ENCODE measurements at places on chromosomes 7 and 10. TPM values are rescaled to one million over a fixed set of nuclear protein-coding genes. Genes with fewer than 3 reads are reported as not detected.

Gene TNS3
- 66.7 TPM for polyA plus RNA-seq

Gene VPS41
- polyA plus RNA-seq, result 63.7 TPM

Gene SHTN1
- polyA plus RNA-seq, result 37.2 TPM

- no peak for DNase-seq
- H3K27ac ChIP-seq, result no peak overlapping the region
- no peak overlapping the region for H3K4me3 ChIP-seq
- no peaks in the 10 kb centered on the region for H3K27me3 ChIP-seq
Observed at GRCh38 chr7:30019387-30019786, 7.1 kb downstream of the FKBP14 start.

- DNase-seq, result no peak
- no peak overlapping the region for H3K4me3 ChIP-seq
- no peaks in the 10 kb centered on the region for H3K36me3 ChIP-seq
- no peaks in the 10 kb centered on the region for H3K4me1 ChIP-seq
- no peak overlapping the region for H3K27ac ChIP-seq
Observed at GRCh38 chr10:47053081-47053798, 142.0 kb downstream of the PTPN20 start.

DNA sequence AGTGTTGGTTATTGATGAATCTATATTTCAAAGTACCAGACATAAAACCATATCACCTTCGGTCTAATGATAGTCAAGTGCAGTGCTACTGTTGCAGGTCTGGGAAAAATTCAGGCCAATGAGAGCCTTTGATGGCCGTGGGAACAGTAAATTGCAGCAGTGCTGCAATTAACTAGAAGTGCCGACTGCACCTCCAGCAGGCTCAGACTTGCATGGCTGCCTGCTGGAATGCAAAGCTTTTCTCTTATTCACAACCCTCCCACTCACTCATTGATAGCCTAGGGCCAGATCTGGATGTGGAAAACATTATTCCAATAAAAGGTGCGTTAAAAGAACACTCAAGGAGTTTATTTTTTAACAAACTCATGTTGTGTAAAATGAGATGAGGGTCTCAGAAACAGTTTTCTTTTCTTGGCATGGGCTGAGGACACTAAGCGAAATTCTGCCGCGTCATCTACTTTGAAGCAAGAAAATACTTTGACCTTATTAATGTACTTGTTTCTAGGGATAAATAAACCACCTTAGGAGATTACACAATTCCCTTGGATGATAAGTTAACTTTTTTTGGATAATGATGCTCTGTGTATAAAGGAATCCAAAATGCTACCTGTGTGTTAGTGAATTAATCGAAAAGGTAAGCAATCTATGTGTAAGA, 17.1 kb downstream of the PLXDC2 start:
- no peak for DNase-seq
- no peaks in the 10 kb centered on the region for H3K4me1 ChIP-seq
- H3K36me3 ChIP-seq, result no peaks in the 10 kb centered on the region
- no peak overlapping the region for H3K4me3 ChIP-seq

DNA sequence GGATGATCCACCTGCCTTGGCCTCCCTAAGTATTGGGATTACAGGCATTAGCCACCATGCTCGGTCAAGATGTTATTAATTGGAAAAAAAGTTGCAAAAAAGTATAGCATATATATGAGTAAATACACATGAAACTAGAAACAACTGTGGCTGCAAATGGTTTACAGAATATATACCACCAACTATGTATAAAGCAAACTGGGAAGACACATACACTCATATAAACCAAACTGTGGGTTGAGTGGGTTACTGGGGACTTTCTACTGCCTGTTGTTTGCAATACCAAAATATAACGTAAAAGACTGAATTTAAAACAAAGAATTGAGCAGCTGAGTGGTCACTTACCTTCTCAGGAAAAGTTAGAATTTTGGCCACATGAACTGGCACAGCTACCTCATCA, 8.1 kb downstream of the POLR3A start:
- DNase-seq, result no peak
- no peaks in the 10 kb centered on the region for H3K4me1 ChIP-seq
- H3K27me3 ChIP-seq, result no peaks in the 10 kb centered on the region
- no peak overlapping the region for H3K4me3 ChIP-seq

DNA sequence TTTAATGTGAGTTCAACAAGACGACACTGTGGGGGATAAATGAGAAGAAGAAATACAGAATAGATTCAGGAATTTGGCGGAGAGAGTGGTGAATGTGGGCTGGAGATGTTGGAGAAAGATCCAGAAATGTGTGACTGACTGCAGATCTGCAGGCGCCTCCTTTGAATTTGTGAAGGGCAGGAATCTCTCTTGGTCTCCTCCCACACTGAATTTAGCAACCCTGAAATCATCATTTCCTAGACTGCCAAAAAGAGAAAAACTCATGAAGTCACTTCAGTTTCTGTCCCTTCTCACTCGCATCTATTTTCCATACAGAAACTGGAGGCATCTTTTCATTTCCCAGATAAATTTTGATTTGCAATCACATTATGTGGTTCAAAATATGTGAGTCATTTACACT, 128.7 kb downstream of the GNAI1 start:
- H3K4me1 ChIP-seq, result no peaks in the 10 kb centered on the region
- no peaks in the 10 kb centered on the region for H3K36me3 ChIP-seq
- DNase-seq, result no peak
- H3K4me3 ChIP-seq, result no peak overlapping the region
- no peaks in the 10 kb centered on the region for H3K27me3 ChIP-seq
- H3K27ac ChIP-seq, result no peak overlapping the region

DNA sequence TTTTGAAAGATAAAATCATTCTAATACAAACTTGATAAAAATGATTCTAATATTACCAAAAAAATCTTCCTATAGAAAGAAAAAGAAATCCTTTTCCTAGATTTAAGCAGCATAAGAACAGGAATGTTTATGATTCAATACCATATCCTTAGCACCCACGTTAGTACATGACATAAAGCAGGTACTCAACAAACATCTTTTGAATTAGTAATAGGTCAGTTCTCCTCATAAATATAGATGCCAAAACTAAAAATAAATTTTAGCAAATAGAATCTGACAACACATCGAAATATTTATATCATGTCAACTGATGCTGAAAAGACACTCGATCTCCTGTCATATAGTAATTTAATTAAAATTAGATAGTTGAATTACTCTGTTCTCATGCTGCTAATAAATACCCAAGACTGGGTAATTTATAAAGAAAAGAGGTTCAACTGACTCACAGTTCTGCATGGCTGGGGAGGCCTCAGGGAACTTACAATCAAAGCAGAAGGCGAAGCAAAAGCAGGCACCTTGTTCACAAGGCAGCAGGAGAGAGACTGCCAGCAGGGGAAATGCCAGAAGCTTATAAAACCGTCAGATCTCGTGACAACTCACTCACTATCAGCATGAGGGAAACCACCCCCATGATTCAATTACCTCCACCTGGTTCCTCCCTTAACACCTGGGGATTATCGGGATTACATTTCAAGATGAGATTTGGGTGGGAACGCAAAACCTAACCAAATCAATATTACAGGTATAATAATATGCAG, 191.8 kb downstream of the HTR7 start:
- DNase-seq, result no peak
- H3K27me3 ChIP-seq, result no peaks in the 10 kb centered on the region
- no peak overlapping the region for H3K4me3 ChIP-seq
- H3K36me3 ChIP-seq, result no peaks in the 10 kb centered on the region
- H3K4me1 ChIP-seq, result no peaks in the 10 kb centered on the region

DNA sequence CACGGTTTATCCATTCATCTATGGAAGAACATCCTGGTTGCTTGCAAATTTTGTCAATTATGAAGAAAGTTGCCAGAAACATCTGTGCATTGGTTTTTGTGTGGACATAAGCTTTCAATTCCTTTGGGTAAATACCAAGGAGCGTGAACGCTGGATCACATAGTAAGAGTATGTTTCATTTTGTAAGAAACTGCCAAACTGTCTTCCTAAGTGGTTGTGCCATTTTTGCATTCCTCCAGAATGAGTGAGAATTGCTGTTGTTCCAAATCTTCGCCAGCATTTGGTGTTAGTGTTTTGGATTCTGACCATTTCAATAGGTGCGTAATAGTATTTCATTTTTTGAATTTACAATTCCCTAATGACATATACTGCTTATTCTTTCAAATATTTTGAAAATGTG, 155.3 kb upstream of the FRMD4A start:
- no peaks in the 10 kb centered on the region for H3K4me1 ChIP-seq
- no peak overlapping the region for H3K4me3 ChIP-seq
- H3K27ac ChIP-seq, result no peak overlapping the region
- no peaks in the 10 kb centered on the region for H3K36me3 ChIP-seq

- H3K4me3 ChIP-seq, result no peak overlapping the region
- no peak overlapping the region for H3K27ac ChIP-seq
- no peak for DNase-seq
- no peaks in the 10 kb centered on the region for H3K36me3 ChIP-seq
Observed at GRCh38 chr7:41808541-41808940, 105.7 kb upstream of the INHBA start.

DNA sequence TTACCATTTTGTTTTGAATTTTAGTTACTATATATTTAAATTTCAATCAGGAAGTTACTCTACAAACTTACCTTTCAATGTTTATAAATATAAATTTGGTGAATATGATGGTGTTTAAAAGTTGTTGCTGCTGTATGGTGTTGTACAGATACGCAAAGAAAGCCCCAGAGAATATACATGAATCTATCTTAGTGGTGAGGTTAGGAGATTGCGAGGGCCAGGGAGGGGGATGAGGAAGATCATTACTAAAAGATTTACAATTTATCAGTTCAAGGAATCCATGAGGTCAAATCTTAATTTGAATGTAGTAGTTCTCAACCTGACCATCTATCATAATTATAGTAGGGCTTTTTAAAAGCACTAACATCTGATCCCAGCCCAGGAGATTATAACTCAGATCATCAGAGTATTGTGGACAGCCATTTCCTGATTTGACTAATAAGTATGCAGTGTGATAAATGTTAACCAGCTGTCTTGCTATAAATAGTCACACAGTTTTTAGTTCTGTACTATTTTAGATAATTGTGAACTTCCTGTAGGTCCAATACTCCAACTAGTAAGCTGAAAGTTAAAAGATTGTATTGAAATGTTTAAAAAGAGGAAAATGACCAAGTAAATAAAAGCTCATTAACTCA, 23.6 kb downstream of the FAM3C start:
- no peak for DNase-seq
- peaks cover 4% of the 10 kb centered on the region for H3K4me1 ChIP-seq
- no peaks in the 10 kb centered on the region for H3K27me3 ChIP-seq

- no peak overlapping the region for H3K4me3 ChIP-seq
- H3K36me3 ChIP-seq, result no peaks in the 10 kb centered on the region
- peaks cover 2% of the 10 kb centered on the region for H3K27me3 ChIP-seq
Observed at GRCh38 chr10:43126759-43127424, 11.4 kb upstream of the CSGALNACT2 start.

DNA sequence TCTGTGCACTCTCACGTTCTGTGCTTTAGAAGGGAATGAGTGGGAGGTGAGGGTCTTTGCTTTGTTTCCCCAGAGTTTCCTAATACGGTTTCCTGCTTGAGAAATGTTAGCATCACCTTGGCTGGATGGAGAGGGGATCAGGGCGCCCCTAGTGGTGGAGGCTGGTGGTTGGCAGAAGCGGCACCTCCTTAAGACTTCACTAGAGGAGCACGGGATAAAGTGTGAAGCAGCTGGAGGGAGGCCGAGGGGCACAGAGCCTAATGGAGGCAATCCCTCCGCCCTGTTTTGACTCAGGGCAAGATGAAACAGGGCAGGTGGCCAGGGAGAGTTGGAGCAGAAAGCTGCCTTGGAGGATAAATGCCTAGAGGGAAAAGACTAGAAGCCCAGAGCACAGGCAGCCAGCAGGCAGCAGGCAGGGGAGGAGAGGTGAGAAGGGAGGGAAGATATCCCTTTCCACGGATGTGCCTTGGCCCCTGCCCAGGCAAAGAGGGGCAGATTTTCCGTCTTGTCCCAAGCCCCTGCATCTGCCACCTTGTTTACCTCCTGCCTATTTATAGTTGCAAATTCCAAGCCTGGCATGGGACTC, 56.0 kb upstream of the BTRC start:
- no peaks in the 10 kb centered on the region for H3K36me3 ChIP-seq
- peaks cover 68% of the 10 kb centered on the region for H3K27me3 ChIP-seq
- DNase-seq, result no peak
- H3K4me1 ChIP-seq, result peaks cover 2% of the 10 kb centered on the region
- no peak overlapping the region for H3K4me3 ChIP-seq

GRCh38 chr7:63927261-63927660, 71.4 kb upstream of the ZNF722 start:
- no peak overlapping the region for H3K4me3 ChIP-seq
- H3K4me1 ChIP-seq, result no peaks in the 10 kb centered on the region
- DNase-seq, result no peak

GRCh38 chr7:41175435-41175834, 527.5 kb downstream of the INHBA start:
- no peaks in the 10 kb centered on the region for H3K36me3 ChIP-seq
- H3K4me3 ChIP-seq, result no peak overlapping the region
- H3K27ac ChIP-seq, result no peak overlapping the region
- no peaks in the 10 kb centered on the region for H3K27me3 ChIP-seq
- H3K4me1 ChIP-seq, result no peaks in the 10 kb centered on the region
- no peak for DNase-seq

DNA sequence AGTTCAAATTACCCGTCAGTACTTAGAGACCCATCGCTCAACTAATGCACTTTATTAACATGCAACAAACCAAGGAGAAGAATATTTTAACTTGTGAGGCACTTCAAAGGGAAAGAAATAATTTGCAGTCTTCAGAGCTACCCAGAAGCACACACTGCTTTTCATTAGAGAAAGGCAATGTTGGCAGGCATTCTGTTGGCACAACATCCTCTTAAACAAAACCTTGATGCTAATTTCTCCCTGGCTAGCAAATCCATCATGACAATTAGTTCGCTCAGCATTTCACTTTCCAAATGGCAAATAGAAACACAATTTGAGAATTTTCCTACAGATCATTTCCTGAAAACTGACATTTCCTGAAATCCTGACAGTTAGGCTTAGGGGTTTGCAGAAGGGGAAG, 155.6 kb upstream of the FAM13C start:
- no peak for DNase-seq
- H3K36me3 ChIP-seq, result no peaks in the 10 kb centered on the region
- H3K27me3 ChIP-seq, result peaks cover 3% of the 10 kb centered on the region
- no peaks in the 10 kb centered on the region for H3K4me1 ChIP-seq
- no peak overlapping the region for H3K27ac ChIP-seq

GRCh38 chr7:80736371-80737125, 98.1 kb downstream of the CD36 start:
- H3K36me3 ChIP-seq, result no peaks in the 10 kb centered on the region
- H3K4me1 ChIP-seq, result no peaks in the 10 kb centered on the region
- no peak for DNase-seq
- H3K27ac ChIP-seq, result no peak overlapping the region
- H3K27me3 ChIP-seq, result no peaks in the 10 kb centered on the region

GRCh38 chr7:64946772-64947171, 43.7 kb downstream of the ZNF273 start:
- no peak for DNase-seq
- H3K27me3 ChIP-seq, result peaks cover 37% of the 10 kb centered on the region
- peak overlapping the region; percentile 37 for H3K4me3 ChIP-seq
- H3K27ac ChIP-seq, result no peak overlapping the region

All from large intestine (tissue), 12 donors.